ENCODE measurements at places on chromosomes 4 and X. TPM values are rescaled to one million over a fixed set of nuclear protein-coding genes. Genes with fewer than 3 reads are reported as not detected.

DMRTC1 gene
- 0.34 TPM for polyA plus RNA-seq

DYNLT3 gene
- polyA plus RNA-seq, result 43.4 TPM

SLC2A9 gene
- polyA plus RNA-seq, result 10.8 TPM

PPP4R3C gene
- not detected for polyA plus RNA-seq

FAM200B gene
- 72.7 TPM for polyA plus RNA-seq

DNA sequence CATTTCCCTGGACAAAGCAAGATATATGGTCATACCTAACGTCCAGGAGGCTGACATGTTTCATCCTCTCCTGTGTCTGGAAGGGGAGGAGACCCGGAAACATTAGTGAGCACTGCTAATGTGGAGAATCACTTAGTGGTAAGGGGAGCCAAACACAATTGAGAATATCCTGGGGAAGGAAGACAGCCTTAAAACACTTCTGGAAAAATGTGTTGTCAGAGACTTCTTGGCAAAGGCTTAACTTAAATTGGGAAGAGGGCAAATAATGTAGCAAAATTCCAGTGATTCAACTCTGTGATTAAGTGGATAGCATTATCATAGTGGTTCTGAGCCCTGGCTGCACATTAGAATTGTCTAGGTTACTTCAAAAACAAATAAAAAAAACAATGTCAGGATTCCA is 39.5 kb downstream of the SPARCL1 start:
- DNase-seq, result no peak

DNA sequence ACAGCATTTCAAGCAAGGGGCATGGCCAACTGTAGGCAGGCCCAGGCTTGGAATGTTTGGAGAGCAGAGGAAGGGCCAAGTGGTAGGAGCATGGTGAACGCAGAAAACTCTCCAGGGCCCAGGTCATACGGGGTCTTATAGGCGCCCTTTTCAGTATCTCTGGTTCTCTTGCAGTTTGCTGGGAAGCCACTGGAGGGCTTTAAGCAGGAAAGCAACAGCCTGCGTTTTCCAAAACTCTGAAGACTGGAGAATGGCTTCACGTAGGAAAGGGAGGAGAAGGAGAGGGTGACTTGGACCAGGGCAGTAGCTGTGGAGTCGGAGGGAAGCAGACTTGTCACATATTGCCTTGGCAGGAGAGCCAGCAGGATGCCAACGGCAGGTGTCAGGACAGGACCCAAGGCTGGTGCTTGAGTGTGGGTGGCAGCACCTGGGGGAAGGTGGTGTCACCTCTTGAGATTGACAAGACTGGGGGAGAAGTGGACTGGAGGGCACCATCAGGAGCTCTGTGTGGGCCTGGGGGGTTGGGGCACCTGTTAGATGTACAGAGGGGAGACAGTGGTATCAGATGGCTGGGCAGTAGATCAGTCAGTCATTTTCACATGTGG is 21.9 kb downstream of the TKTL1 start:
- no peak for DNase-seq

GRCh38 chr4:169957785-169958184 is 68.4 kb downstream of the MFAP3L start:
- no peak for DNase-seq

GRCh38 chr4:1058997-1059665 is 47.7 kb downstream of the FGFRL1 start:
- DNase-seq, result no peak

GRCh38 chr4:56748271-56748670 is 67.2 kb upstream of the HOPX start:
- DNase-seq, result no peak

GRCh38 chrX:123695242-123695641 is 37.6 kb downstream of the THOC2 start:
- no peak for DNase-seq

- peak; percentile 55 for DNase-seq
These were observed 29.5 kb upstream of the MAP3K15 start for GRCh38 chrX:19544693-19545305.

DNA sequence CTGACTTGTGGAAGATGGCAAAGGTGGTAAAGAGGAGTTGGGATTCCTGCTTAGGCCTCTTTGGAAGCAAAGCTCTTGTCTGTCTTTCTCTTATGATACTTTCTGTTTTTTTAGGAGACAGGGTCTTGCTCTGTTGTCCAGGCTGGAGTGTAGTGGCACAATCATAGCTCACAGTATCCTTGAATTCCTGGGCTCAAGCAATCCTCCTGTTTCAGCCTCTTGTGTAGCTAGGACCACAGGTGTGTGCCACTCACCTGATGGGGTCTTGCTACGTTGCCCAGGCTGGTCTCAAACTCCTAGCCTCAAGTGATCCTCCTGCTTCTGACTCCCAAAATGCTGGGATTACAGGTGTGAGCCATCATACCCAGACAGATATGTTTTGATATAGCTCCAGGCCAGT is 19.3 kb upstream of the IGFBP7 start:
- DNase-seq, result no peak
